ENCODE measurements at places on chromosomes 11 and 22.

DNA sequence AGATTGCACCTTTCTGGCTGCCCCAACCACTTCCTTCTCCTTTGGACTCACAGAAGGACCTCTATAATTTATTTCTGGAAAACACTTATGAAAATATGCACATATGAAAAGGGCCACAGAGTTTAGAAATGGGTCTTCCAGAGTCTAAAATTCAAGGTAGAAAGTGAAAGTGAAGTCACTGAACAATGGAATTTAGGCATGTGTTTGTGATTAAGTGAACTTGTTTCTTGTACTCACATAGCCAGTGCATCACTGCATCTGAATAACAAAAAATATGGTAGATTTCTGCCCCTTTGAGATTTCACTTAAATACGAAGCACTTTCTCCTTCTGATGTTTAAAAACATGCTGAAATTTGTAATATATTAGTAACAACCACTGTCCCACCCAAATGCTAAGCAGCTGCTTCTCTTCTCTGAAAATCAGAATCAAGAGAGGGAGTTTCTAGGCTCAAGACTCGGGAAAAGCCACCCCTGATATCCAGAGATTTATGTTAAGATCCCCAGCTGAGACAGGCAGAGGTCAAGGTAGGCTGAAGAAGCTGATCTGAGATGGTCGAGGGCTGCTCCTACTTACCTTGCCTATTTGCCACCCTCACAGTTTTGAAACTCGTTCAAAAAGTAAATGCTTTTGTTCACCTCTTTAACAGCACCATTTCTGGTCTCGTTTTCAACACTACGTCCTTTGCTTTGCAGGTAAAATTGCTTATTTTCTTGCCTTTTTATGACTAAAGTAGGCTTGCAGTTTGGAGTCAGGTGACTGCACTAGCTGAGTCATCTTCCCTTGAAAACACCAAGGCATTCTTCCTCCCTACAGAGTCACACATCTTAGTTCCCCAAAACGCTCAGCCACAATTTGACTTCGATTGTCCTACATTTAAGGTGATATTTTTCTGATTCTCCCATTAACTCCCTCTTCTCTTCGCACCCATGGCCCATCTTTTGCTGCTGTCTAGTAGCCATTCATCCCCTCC is at the start of gene XKR3:
Gene XKR3 (minus strand): TSS at position 696 of the 972 bp plus-strand sequence. CDS start 17,338 bp downstream, outside the sequence.
- no peak for DNase-seq

DNA sequence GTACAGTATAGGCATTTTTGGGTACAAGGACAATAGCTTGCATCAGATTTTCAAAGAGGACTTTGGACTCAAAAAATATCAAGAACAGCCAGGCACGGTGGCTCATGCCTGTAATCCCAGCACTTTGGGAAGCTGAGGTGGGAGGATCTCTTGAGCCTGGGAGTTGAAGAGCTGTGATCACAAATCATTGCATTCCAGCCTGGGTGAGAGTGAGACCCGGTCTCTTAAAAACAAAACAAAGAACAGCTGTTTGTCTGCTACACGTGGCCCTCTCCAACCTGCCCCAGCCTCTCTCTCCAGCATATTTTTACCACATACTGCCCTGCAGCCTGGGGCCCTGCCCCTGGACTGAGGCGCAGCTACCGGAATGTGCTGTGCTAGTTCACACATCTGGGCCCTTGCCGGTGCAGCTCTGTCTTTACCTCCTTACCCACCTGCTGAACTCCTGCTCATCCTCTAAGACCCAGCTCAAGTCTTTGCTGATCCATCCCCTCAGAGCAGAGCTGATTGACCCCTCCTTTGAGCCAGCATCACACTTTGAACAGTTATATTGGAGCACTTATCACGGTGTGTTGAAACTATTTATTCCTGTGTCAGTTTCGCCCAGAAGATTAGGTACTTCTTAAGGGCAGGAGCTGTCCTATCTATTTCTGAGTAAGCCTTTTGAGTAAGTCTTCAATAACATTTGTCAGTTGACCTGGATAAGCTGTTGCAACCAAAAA is 29.4 kb downstream of the GRIK4 start:
- no peak for DNase-seq

DNA sequence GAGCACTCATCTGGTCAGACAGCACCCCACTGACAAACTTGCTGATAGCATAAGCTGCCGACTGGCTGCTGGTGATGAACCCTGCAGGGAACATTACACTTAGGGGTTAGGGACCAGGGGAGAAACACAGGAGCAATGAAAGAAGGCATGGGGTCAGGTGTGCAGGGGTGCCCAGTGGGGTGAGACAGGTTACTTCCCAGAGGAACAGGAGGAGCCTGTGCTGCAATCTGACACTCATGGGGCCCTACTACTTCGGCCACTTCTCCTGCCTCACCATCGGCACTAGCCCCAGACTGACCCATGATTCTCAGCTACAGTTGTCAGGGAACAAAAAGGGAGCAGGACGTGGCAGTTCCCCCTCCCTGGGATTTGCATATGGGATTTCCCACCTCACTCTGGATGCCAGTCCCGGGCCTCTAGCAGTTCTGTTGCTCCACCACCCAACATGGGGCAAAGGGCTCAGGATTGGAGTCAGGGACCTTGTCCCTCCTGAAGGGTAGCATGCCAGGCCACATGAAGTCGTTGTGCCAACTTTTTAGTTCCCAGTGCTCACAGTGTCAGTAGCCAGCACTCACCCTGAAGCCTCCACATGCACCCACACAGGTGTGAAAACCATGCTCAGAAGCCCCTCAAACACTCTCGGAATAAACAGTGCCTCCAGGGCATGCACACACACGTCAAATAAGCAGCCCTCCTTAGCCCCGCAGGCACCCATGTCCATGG is 2.2 kb downstream of the SLC37A4 start:
- no peak for DNase-seq

DNA sequence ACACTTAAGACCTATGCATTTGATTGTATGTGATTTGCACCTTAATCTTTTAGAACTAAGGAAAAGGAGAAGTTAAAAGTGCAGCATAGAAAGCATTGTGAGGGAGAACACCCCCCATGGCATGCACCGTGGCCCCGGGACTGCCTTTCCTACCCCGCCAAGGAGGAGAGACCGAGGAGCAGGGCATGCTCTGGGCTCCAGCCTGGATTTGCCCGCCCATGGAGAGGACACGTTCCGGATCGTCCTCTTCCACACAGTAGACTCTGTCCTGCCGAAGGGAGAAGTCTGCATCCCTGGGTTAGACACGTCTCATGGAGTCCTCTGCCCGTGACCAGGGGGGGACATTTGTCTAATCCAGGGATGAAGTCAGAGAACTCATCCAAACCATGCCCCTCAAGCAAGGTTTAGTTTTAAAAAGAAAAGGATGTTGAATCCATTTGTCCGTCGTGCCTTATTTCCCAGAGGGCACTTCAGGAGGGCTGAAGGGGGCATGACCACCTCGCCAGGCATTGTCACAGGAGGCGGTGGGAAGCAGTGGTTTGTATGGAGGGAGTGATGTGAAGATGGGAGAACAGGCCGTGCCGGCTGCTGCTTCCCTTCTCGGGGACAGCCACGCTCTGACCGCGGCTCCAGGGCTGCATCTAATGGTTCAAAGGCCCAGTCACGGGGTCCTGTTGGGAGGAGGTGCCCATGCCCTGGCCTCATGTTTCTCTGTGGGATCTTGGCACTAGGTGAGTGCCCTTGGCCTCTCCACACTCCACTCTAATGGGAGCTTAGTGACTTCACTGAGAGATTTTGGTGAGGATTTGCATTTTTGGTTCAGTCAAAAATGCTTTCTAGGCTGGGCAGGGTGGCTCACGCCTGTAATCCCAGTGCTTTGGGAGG is 66.2 kb upstream of the GAL start:
- DNase-seq: no peak

GRCh38 chr11:76179147-76179546 is 27.2 kb downstream of the WNT11 start:
- no peak for DNase-seq

GRCh38 chr11:73152086-73152853 is 10.2 kb upstream of the FCHSD2 start:
- DNase-seq: no peak

GRCh38 chr11:47391711-47392432 is 13.5 kb upstream of the SPI1 start:
- DNase-seq: no peak

GRCh38 chr11:66418168-66418985 is 2.5 kb upstream of the NPAS4 start:
- no peak for DNase-seq

DNA sequence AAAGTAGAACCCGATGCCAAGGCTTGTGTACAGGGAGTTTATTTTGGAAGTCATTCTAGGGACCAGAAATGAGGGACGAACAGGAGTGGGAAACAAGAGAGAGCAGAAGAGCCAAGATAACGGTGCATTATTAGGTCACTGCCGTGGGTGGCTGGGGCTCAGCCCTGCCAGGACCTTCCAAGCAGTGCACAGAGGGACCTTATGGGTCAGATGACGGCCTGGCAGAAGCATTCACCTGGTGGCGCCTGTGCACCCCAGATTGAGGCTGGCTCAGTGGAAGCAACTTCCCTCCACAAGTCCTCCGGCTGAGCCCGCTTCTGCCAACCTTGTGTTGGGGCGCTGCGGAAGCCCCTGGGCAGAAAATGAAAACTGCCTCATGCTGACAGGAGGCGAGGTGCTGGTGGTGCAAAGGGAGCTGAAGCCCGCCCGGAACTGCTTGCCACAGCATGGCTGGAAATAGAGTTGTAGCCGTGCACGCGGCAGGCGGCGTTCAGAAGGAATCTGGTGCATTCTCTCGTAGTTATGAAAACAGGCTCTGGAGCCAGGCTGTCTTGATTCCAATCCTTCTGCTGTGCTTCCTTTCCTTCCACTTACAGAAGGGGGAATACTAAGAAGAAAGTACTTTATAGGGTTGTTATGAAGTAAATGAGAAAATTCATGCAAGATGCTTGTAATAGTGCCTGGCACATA is 22.2 kb upstream of the TP53I11 start:
- DNase-seq: no peak

GRCh38 chr11:57646194-57646798 is 3.4 kb downstream of the YPEL4 start:
- DNase-seq: no peak

- DNase-seq: peak; percentile 69
These were observed 33.4 kb downstream of the SIK2 start for GRCh38 chr11:111635706-111636045.

GRCh38 chr11:73323464-73323863 is 15.4 kb downstream of the ARHGEF17 start:
- DNase-seq: peak; percentile 87

DNA sequence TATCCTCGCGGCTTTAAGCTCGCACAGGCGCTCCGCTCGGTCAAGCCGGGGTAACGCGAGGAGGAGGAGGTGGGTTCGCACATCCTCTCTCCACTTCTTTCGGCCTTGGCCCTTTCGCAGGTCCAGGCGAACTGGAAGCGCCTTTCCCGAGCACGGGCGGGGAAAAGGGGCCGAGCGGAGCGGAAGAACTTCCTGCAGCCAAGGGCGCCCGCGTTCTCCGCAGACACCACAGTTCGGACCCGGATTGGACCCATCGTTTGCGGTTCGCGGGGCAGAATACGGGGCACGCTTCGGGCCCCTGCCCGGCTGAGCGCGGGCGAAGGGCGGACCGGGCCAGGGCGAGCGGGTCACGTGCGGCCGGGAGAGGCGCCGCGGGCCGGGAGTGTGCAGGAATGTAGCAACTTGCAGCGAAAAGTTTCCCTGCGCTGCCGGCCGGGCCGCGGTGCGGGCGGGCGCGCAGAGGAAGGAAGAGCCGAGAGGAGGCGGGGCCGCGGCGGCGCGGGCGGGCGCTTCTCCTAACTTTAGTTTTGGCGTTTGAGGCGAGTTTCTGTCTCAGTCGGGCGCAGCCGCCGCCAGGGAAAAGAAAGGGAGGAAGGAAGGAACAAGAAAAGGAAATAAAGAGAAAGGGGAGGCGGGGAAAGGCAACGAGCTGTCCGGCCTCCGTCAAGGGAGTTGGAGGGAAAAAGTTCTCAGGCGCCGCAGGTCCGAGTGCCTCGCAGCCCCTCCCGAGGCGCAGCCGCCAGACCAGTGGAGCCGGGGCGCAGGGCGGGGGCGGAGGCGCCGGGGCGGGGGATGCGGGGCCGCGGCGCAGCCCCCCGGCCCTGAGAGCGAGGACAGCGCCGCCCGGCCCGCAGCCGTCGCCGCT is at the start of gene YAP1:
Gene YAP1 (plus strand): TSS at position 552 of the 865 bp plus-strand sequence. CDS start 402 bp downstream, outside the sequence.
- DNase-seq: peak; percentile 95

DNA sequence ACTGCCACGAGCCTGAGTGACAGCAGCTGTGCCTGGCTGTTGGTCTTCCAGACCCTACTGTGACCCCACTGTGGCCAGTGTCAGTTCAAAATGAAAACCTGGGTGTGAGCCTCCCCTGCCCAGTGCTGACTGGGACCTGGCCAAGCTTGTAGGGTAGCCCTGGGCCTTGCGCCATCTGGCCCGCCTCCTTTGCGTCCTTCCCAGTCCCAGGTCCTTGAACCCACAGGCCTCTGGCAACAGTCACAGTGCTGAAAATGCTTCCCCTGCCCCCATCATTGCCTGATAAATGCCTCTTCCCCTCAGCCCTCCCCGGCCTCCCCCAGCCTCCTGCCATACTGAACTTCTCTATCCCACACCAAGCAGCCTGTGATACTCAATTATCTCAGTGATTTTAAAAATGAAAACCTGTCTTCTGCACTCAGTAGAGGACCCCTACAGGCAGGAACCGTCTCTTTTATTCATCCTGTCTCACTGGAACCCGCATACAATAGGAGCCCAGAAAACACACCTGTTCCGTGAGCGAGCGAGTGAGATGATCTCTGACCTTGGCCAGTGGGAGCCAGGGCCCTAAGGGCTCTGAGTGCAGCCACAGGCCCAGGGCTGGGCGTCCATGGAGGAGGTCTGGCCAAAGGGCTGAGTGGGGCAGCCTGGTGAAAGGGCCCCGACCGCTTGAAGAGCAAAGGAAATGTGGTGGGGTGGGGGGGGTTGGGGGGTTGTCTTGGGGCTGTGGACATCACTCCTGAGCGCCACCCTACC is 49.7 kb upstream of the TTLL12 start:
- no peak for DNase-seq

DNA sequence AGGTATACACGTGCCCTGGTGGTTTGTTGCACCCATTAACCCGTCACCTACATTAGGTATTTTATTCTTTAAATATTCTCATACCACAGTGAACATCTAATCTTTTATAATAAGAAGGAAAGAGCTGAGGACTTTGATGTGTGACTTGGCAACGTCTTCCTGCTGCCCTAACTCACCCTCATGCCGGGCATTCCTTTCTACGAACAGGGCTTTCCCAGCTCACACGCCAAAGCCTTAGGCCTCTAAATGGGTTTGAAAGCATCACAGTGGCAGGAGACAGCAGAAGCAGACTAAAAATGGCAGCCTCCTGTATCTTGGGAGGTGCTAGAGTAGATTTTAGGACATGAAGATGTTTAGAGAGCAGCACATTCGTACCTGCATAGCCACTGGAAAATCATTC is 52.6 kb downstream of the CLTCL1 start:
- no peak for DNase-seq

- no peak for DNase-seq
These were observed 18.9 kb downstream of the LIMK2 start for GRCh38 chr22:31230871-31231621.

Data from left forelimb (tissue), 1 donor.